OCI-M1 (cell line): ENCODE measurements at places on chromosomes 4 and X.

DNA sequence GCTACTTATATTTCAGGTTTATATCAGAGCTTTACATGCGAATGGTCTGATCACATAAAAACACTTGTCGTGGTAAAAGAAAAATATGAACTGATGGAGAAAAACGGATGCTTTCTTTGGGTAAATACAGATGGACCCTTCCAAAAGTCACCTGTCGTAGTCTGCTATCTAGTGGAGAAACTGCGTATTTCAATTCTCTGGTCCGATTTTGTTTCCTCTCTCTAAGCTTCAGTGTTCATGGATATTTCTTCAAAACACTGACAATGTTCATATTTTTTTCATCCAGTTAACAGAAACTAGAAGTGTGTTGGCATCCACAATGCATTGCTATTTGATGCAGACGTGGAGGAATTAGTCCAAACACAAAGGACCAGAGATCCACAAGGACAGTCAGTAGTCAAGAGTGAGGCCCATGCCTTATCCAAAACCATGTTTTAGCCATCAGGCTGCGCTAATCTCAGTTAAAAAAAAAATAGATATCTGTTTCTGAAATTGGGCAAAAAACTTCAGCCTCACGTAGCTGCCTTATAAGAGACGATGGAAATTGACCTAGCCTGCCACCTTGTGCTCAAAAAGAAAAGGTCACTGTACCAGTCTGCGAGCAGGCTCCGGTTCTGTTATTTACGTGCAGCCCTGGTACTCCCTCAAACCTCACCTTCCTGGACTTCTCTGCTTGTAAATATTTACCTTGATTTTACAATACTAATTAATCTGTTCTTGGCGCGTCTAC lies 16.0 kb downstream of the MEPE start:
- DNase-seq: peak; percentile 78

DNA sequence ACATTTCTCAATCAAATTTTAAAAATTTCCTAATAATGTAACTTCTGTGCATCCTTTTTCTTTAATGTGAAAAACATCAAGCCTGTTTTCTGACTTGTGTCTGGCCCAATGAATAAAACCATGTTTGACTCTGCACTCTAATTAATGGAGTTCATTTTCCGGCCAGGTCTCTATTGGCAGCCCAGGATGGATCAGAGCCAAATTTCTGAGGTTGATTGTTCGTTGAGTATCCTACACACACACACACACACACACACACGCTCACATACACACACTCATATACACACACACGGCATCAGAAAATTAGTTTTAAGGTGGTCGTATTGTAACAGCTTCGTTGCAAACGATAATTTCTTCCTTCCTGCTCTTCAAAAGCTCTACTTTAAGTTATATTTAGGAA lies 28.9 kb upstream of the TLL1 start:
- DNase-seq: no peak

DNA sequence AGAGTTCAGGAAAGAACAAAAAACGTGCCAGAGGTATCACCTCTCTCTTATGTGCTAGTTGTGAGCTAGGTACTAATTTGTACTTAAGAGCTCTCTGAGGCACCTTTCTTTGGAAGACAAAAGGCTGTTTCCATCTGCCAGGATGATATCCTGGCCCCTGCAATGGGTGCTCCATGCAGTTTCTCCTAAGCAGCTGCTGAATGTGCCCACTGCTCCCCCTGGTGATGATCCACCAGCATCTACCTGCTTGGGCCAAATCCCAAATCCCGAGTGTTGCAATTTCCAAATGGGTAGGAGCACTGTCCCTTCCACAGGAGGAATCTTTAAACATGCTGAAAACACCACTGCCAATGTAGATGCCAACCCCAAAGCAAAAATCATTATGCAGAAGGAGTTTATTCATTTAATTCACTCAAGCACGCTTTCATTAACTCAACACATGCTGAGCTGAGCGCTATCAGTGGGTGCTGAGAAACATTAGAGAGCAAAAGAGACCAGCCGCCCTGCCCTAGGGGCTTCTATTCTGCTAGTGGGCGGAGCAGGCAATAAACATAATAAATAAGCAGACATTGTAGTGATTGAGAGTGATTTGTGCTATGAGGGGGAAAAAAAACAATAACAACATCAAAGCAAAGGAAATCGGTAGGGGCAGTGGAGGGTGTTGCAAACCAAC lies 69.6 kb upstream of the C4orf50 start:
- DNase-seq: peak; percentile 4

- DNase-seq: no peak
Measured at GRCh38 chr4:86356425-86357210, 3.2 kb downstream of the MAPK10 start.

- peak; percentile 76 for DNase-seq
Measured at GRCh38 chr4:82293304-82293703, 80.5 kb downstream of the HNRNPD start.

GRCh38 chr4:180542445-180543100 lies 1700.6 kb upstream of the TENM3 start:
- DNase-seq: peak; percentile 81

- DNase-seq: peak; percentile 5
Measured at GRCh38 chrX:4787971-4788370, 1074.5 kb upstream of the PRKX start.

DNA sequence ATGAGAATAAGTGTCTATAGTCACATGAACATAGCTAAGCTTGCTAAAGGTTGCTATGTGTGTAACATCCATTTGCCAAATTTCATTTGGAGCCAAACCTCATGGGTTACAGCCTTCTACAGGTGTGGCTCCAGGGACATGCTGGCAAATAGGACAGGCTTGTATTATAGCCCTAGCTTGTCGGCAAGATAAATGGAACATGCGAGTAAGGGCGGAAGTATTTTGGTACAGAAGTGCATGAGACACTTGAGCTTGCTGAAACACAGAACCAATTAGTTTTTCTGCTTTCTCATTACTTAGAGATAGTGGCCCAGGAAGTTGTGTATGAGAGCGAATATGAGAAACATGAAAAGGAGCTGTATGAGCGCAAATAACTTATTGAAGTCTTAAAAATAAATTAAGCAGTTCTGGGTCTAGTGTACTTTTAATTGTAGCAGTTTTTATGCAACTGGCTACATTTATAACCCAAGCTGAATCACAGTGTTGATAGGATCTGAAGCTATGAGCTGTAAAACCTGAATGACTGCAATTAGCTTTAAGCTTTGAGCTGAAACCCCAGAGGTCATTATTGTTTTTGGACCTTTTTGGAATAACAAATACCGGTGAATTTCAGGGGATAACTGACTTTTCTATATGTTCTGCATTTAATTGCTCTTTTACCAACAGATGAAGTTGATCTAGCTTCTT lies 64.6 kb downstream of the KDM5C start:
- peak; percentile 57 for DNase-seq

GRCh38 chr4:15894921-15895916 lies 43.3 kb downstream of the FGFBP1 start:
- no peak for DNase-seq

DNA sequence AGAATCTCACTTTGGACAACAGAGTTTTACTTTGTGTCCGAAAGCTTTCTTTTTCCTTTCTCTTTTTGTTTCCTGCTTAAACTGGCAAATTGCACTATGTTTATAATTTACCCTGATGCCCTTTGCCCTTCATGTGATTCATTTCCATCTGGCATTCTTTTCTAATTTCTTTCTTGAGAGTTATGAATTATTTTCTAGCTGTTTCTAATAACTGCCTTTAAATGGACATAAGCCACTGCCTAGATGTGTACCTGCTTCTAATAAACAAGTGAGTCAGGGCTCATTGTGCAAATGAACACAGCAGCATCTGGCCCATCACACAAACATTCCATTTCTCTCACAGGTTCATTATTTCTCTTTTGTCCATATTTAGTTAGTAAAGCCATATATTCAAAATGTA lies 242.3 kb upstream of the GPRIN3 start:
- DNase-seq: no peak

- DNase-seq: no peak
Measured at GRCh38 chrX:49977319-49978090, 55.1 kb downstream of the CLCN5 start.

- peak; percentile 14 for DNase-seq
Measured at GRCh38 chr4:83320548-83320947, 14.1 kb downstream of the HPSE start.

DNA sequence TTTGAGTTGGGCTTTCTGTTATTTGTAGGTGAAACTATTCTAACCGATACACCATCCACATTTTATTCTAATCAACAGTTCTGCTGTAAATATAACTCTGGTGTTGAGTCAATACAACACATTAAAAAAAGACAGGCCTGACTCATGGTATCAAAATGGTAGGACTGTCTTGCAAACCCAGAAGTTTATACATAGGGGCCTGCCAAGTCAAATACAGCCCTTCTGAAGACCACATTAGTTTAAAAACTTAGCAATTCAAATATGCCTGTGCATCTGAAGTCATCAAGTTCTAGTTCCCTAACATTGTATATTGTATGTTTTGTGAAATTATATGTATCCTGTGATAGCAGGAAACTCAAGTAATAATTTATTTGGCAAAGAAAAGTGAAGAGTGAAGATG lies 24.4 kb upstream of the PDE5A start:
- no peak for DNase-seq

DNA sequence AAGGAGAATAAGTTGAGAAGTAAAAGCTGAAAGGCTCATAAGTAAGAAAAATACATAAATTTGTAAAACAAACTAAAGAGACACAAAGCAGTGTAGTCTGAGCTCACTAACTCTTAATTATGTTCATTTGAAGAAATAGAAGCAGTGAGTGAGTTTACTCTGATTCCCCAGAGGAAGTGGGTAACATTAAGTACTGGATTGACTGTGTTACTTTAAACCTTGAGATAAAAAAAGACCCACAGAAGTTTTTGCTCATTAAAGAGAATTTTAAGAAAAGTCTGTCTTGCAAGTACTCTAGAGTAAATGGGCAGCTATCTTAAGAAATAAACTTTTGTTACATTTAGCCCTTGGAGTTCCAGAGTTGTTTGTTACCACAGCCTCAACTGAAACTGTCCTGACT lies 2466.9 kb downstream of the PCDH7 start:
- no peak for DNase-seq

- peak; percentile 90 for DNase-seq
Measured at GRCh38 chr4:2867758-2868491, 24.3 kb downstream of the ADD1 start.

- DNase-seq: no peak
Measured at GRCh38 chr4:105189855-105190650, 43.4 kb downstream of the TET2 start.

DNA sequence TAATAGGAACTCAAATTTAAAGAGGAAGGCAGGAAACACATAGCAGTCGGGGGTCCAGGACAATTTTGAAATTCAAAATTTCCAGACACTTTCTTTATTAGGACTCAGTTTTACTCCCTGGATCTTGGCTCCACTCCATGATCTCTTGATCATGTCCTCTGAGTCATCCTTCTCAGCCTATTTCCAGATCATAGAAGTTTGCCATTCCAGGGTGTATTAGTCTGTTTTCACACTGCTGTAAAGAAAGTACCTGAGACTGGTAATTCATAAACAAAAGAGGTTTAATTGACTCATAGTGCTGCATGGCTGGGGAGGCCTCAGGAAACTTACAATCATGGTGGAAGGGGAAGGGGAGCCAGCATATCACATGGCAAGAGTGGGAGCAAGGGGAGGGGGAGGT lies 564.7 kb upstream of the ACTRT1 start:
- DNase-seq: no peak

DNA sequence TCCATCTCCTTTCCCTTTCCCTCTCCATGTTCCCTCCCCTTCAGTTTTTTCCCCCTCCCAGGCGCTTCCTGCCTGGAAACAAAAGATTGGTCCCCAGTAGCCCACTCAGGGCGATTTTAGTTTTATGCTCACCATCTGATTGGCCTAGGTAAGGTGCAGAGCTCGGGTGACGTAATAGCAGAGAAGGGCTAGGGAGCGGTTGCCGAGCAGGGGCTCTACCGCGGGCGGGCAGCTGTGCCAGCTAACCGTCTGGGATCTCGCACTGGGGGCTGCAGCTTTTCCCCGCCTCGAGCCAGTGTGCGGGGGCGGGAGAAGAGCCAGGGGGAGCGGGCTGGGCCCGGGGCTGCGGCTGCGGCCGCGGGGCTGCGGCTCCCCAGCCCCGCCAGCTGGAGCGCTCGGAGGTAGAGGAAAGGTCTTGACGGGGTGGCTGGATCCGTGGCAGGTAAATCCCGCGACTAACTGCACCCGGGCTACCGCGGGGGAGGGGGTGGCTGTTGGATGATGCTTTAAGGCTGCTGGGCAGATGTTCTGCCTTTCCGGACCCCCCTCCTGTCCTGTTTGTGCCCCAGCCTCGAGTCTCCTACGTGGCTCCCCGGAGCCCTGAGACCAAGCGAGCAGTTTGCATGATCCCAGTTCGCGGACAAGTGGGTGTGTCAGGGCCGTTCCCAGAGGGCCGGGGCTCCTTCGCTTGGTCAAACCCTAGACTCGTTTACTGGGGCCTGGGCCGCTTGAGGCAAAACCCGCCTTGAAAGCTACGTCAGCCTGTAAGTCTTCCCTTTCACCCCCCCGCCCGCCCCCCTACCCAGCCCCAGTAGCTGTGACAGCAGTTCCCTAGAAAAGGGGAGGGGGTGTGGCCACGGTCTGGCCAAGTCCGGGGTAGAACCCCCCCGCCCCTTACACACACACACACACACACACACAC lies at the start of gene PAK3:
TSS of gene PAK3 (plus strand) at position 218 of the 922 bp plus-strand sequence. CDS start 26,913 bp downstream, outside the sequence.
- no peak for DNase-seq

- no peak for DNase-seq
Measured at GRCh38 chrX:31714797-31715196, 643.0 kb upstream of the FTHL17 start.

DNA sequence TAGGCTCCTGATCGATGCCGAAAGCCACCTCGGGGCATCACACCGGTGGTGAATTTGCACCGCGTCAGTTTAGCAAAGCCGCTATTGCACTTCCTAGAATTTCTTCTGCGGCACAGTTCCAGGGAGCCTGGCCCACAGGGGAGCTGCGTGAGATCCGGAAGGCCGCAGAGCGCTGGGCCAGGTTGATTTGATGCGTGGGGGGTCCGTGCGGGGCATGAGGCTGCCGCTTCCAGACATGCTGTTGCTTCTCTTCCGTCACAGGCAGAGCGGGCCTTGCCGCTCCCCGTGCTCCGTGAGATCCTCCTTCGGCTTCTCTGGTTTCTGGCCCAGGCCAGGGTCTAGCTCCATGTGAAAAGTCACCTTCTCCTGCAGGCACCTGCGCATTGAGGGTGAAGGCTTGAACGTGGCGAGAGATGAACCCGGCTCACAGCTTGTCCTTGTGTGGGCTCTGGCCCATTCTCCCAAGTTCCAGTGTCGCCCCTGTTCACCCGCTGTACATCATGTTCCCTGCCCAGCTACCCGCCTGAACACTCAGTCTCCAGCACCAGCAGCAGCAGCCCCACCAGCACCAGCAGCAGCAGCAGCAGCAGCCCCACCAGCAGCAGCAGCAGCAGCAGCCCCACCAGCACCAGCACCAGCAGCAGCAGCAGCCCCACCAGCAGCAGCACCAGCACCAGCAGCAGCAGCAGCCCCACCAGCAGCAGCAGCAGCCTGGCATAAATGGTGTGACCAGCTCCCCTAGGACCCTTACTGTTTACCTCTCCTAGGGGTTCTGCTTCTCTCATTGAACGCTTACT lies 131.2 kb downstream of the TRIML1 start:
- DNase-seq: no peak

DNA sequence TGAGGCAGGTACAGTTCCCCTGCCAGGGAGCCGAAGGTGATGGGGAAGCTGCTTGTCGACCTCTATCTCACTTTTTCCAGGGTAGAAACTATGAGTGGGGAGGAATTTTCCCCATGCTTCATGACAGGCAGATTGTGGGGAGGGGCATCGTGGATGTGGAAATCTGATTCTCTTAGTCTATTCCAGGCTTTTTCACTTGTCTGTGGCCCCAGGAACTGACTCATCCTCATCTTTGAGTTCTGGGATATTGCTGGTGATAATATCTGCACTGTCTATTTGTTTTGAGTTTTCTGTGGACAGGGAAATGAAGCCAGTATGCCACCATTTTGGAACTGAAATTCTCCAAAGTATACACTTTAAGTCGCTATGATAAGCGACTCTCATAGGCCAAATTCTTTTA lies 7.6 kb upstream of the TLR2 start:
- DNase-seq: no peak
